ENCODE measurements at places on chromosomes 1 and 21.

DNA sequence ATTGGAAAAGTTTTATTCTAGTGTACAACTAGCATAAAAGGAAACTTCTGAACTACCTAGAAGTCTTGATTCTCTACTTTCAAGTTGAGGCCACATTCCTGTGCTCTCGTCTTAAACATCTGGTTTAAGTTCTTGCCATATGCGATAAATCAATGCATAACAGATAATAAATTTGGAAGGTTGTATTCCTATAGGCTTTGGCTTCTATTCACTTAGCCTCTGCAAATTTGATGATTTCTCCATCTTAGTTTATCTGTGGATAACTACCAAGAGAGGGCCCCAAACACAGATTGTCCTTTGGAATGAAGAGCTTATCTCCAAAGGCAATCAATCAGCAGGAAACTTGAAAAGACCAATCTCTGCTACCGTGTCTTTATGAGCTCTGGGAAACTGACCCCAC, 11.7 kb upstream of the RNF2 start:
- no peak for DNase-seq

DNA sequence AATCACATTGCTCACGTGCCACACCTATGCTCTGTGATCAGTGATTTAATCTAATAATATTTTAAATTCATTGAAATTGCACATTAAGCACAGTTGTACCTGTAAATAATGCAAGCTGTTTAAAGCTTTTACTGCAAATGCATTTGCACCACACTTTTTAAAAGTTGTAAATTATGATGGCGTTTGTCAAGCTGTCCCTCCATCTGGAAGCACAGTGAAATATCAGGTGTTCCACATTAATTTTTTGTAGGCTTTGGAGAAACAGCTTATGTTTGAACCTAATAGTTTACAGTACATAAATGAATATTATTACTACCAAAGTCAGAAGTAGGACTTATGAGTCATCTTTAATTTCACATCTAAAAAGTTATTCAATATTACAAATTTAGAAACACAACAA, 3.0 kb upstream of the DPYD start:
- DNase-seq, result no peak

DNA sequence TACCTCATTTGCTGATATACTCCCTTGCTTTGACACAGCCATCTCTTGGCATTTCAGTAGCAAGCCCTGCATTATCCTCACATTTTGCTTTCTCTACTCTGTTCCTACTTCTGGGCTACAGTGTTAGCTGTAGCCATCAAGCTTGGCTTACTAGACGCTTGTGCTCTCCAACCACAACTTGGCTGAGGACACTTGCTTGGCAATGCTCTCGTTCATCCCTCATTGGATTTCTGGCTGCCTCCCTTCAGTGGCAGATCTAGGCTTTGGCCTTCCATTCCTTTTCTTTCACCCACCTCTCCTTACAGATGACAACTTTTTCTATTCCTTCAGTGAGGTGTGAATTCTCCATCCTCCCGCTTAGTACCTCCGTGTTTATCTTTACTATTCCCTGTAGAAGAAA, 428.7 kb upstream of the LRRC7 start:
- no peak for DNase-seq

DNA sequence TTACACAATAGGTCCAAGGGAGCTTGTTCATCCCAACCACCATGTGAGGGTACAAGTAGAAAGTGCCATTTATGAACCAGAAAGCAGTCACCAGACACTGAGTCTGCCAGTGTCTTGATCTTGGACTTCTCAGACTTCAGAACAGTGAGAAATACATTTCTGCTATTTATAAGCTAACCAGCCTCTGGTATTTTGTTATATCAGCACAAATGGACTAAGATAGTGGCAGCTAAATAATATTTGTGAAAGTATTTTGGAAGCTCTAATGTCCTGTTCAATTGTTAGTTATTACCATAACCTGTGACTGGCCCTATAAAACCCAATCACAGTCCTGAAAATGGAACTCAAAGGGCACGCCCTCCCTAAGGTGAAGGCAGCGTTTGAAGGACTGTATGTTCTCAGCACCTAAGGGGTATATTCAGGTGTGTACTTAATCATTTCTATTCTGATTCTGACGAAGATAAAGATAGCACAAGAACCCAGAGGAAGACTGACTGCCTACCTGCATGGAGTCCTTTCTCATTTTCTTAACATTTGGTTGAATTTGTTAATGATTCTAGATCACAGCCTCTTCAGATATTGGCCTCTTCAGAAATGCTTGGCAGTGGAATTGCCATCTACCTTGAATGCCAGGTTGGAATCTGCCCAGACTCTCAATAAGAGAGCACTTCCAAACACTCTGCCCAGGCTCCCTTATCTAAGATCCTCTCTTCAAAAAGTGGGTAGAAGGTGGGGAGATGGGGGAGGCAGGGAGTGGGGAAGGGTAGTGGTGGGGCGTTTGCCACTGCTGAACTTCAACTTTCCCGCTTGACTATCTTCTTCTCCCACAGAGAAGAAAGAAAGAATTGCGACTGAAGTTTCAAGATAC, 104.0 kb upstream of the PPP2R5A start:
- no peak for DNase-seq

- DNase-seq, result peak; percentile 46
Measured at GRCh38 chr1:169680377-169681019, 30.9 kb downstream of the SELL start.
